Stimulated activated memory B cell treated with anti-CD40 and anti-IgM and Interleukin-4, amounts not matched to agents 10 μg/mL and 1 μg/mL and 100 μg/mL, for 72 hours (primary cell): ENCODE measurements at places on chromosomes 1 and 21.

- no peak for ATAC-seq
Measured at GRCh38 chr1:116460261-116460660, 87.2 kb downstream of the ATP1A1 start.

DNA sequence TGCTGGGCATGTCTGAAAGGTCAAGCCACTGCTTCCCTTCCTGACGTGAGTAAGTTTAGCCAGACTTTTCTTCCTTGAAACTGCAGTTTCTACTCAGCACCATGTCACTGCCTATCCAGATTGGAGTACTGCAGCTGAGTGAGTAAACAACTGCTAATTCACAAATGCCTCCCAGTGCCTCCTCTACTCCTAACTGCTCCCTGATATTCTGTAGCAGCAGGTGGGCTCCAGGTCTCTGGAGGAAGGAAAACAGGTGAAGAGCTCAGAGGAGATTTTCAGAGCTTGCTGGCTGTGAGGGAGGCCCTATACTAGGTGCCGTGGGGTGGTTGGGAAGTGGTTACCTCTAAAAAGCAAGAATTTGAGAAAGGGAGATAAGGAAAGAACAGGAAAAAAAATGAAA lies 96.5 kb downstream of the KIF14 start:
- no peak for ATAC-seq

DNA sequence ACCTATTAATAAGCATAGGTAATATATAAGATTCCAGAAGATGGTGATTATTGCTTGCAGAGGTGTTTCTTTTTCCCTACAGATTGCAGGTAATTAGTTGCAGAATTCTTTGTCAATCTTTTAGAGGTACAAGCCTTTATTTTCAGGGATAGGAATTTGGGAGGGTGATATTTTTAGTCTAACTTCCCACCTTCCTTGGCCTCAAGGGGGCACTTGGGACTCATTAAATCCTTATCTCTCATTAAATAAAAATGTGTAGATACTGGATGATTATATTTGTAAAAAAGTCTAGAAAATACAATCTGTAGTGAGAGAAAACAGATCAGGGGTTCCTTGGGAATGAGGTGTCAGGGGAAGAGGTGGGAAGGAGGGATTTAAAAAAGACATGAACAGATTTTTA lies 179.2 kb downstream of the PATJ start:
- no peak for ATAC-seq

DNA sequence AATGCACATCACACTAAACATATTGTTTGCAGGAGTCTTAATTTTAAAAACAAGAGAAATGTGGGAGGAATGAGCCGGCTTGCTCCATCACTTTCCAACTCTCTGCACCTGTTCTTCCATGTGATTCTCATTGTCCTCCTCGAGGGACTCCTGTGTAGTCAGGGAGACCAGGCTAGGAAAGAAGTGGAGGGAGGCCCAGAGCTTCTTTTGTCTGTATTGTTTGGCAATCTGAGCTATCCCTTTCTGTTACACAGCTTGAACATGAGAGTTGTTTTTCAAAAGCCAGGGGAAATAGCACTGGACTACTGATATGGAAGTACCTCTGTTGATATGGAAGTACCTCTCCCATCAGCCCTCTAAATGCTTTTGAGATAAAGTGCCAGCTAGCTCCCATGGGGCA lies 18.8 kb upstream of the LRRC8D start:
- no peak for ATAC-seq
